ENCODE measurements at places on chromosomes 6 and 20.

- no peak for DNase-seq
Measured at GRCh38 chr6:84696166-84696565, 68.2 kb downstream of the TBX18 start.

GRCh38 chr6:14290041-14290771 lies 172.6 kb downstream of the CD83 start:
- DNase-seq, result no peak

- no peak for DNase-seq
Measured at GRCh38 chr6:84447651-84448050, 220.2 kb upstream of the CEP162 start.

DNA sequence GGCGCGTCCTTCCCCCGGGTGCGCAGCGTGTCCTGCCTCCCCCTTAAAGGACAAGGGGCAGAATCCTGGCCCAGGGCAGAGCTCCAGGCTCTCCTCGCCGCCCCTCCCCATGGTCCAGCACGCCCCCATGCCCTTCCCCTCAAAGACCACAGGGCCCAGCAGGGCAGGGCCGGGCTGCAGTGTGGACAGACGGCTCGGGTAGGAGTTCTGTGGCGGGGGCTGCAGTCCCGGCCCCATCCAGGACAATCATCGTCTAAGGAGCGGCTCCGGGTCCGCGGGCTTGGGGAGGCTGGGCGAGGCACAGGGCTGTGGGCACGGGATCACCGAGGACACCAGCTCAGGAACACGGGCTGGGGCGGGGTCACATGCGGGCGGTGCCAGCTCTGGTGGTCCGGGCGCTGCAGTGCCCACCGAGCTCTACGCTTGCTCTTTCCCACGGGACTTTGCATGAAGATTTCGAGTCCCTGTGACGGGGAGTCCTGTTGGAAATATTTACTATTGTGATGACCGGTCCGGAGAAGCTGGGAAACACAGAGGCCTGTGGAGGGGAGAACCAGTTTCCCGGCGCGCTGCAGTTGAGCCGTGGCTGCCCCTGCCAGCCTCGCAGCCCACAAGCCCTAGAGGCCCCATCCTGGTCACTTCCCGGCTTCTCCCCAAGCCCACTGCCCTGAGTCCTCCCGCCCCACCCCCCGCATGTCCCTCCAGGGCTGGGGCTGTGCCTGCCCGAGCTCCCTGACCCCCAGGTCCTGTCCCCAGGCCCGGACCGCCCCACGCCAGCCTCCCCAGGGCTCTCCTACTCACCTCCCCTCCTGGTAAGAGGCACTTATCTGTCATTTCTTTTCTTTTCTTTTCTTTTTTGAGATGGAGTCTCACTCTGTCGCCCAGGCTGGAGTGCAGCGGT lies 20.6 kb downstream of the SLC17A9 start:
- no peak for DNase-seq

- no peak for DNase-seq
Measured at GRCh38 chr20:62797671-62798532, 1.6 kb downstream of the MRGBP start.

DNA sequence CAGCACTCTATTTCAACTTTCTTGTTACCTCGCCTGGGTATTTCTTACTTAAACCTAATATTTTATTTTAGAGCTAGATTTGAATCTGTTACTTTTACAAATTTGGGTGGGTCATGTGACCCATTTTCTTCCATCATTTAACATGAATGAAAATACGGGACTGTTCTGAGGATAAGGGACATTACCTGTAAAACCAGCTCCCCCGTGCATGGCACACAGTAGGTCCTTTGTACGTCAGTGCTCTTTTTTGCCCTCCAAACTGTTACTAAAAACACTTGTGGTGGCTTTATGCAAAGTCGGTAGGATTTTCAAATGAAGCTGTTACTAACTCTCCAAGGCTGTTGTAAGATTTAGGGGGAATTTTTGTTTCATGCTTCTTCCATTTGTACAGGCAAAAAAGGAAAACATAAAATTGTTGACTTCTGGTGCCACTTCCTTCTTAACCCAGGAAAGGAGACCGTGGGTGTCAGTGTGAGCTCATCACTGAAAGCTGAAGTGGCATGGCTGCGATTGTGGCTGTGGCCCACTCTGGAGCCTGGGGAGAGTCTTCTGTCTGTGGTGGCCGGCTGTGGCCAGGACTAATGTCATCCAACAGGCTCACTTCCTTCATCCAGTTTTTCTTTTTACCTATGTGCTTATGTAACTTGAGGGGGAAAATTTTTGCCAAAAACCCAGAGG lies 40.2 kb upstream of the PXDC1 start:
- no peak for DNase-seq

- peak; percentile 26 for DNase-seq
Measured at GRCh38 chr6:157235600-157236039, 87.7 kb downstream of the TMEM242 start.

GRCh38 chr20:19121463-19121862 lies 91.0 kb upstream of the SLC24A3 start:
- DNase-seq, result no peak

DNA sequence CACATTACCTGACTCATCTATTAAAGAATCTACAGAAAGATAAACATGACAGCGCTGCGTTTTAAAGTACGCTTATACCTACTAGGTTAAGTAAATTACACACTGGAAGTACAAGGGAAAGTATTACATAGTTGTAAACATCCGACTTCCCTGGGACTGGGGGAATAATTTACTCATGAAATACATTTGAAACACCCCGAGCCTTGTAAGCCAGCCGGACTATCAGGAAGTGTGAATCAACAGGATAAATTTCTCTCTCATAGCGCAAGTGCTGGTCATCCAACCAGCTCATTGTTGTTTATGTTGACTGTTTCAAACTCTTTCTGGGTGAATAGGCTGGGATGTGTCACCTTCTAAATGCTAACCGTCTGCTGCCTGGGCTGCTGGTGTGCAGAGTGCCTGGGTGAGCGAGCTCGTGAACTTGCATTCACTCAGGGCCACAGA lies 4.9 kb downstream of the BMP6 start:
- DNase-seq, result no peak

Measured in activated T-helper 1 cell treated with anti-CD3 and anti-CD28 coated beads, Interleukin-2, amount 50 U/mL, for 16 hours (primary cell).